ENCODE measurements at places on chromosomes 5 and 9.
A peak's percentile ranks its signal among the peaks of the same experiment; 100 is the strongest.

- no peak for DNase-seq
Measured at GRCh38 chr5:180739271-180739670, 587 bp downstream of the OR2Y1 start.

- DNase-seq: no peak
Measured at GRCh38 chr5:141211-141610, 49.2 kb downstream of the PLEKHG4B start.

GRCh38 chr9:24436761-24437160 lies 108.9 kb downstream of the IZUMO3 start:
- DNase-seq: peak; percentile 46

- DNase-seq: peak; percentile 100
Measured at GRCh38 chr5:153551537-153552079, 61.1 kb downstream of the GRIA1 start.

- peak; percentile 10 for DNase-seq
Measured at GRCh38 chr5:66149950-66150349, 5.8 kb downstream of the SREK1 start.

GRCh38 chr9:95459851-95460517 lies 56.8 kb downstream of the PTCH1 start:
- DNase-seq: no peak

DNA sequence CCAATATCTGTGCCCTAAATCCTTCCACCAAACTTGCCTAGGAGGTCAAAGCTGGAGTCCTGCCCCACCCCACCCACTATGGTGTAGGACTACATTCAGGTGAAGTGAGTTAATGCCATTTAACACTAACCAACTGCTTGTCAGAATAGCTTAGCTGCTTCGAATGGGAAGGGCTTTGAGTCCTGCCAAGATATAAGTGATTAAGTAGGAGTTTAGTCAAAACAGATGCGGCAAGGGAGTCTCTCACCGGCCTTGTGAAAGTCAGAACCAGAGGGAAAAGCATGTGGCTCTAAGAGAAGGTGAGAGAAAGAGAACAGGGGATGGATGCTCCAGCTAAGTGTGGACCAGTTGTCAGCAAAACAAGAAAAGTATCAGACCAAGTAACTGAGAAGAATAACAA lies 132.6 kb downstream of the SPOCK1 start:
- peak; percentile 41 for DNase-seq

- DNase-seq: peak; percentile 54
Measured at GRCh38 chr9:115952430-115953292, 200.9 kb upstream of the PAPPA start.

Measured in fibroblast of upper back skin (primary cell).